ENCODE measurements at places on chromosomes 4 and X. TPM values are rescaled to one million over a fixed set of nuclear protein-coding genes. Genes with fewer than 3 reads are reported as not detected.

DNA sequence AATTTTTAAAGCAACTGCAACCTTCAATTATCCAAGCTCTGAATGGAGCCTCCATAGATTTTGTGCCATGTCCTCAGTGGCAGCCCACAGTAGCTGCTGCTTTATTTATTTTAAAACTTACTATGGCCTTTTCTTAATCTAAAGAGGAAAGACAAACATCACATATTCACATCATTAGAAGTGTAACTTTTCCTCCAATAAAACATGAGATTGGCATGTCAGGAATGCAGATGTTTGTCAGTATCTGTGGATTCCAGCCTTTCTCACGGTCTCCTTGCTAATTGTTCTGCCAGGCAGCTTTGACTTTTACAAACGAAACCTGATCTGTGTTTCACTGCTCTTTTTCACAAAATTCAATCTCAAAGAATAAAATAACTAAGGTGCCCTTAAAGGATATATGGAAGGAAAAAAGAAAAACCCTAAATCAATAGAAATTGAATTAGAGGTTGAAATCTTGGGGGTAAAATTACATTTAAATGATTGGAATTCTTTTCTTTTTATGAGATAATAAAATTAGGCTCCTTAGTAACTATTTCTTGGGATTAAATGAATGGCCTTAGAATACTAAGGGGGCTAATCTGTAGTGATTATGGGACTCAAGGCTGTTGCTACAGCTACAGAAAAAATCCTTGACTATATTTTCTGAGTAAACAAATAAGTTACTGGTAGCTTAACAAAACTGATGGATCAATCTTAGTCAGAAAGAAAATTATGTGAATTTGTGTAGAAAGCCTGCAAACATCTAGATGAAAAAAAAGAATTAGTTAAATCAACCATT is 151.3 kb downstream of the RTL9 start:
- no peak for DNase-seq

GRCh38 chr4:171266671-171267070 is 546.5 kb upstream of the GALNTL6 start:
- DNase-seq = no peak

DNA sequence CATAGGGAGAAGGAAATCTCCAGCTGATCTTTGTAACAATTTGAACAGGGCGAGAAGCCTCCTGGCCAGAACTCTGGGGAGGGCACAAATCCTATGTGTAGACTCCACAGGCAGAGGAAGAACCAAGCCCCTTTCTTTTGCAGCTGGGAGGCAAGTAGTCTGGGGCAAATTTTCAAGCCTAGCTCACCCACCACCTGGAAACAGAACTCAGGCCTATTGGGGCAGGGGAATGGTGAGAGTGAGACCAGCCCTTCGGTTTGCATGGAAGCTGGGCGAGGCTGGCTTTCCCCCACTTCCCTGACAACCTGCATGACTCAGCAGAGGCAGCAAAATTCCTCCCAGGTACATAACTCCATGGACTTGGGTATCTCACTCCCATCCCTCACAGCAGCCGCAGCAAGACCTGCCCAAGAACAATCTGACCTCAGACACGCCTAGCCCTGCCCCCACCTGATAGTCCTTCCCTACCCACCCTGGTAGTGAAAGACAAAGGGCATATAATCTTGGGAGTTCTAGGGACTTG is 138.2 kb downstream of the EMCN start:
- no peak for DNase-seq

DNA sequence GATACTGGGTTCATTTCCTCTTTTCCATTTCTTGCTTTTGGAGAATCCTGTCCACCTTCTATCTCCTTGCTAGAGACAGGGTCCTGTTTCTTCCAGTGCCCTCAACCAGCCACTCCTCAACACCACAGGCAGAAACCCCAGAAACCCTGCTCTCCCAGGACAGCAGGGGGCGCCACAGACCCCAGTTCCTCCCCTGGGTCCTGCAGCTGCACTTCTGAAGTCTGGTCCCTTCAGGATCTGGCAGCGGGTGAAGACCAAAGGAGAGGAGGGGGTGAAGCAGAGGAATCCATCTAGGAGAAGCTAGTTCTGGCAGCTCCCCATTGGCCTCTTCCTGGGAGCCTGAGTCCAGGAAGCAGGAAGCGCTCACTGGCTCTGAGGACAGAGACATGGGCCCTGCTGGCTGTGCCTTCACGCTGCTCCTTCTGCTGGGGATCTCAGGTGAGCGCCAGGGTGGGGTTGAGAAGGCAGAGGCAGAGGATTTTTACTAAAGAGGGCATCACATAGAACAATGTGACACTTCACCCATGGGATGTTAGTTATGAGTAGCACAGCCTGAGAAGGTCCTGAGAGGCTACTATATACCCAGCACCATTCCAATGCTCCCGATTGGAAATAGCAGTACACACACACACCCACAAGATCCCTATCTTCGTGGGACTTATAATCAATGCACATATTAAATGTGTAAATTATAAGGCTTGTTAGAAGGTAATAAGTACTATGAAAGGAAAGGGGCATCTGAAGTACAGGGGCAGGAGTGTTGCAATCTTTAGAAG is at the start of gene PRSS48:
PRSS48 (plus strand) TSS at position 375 of the 776 bp plus-strand sequence; CDS start at position 387, 12 bp downstream.
- peak; percentile 76 for DNase-seq

DNA sequence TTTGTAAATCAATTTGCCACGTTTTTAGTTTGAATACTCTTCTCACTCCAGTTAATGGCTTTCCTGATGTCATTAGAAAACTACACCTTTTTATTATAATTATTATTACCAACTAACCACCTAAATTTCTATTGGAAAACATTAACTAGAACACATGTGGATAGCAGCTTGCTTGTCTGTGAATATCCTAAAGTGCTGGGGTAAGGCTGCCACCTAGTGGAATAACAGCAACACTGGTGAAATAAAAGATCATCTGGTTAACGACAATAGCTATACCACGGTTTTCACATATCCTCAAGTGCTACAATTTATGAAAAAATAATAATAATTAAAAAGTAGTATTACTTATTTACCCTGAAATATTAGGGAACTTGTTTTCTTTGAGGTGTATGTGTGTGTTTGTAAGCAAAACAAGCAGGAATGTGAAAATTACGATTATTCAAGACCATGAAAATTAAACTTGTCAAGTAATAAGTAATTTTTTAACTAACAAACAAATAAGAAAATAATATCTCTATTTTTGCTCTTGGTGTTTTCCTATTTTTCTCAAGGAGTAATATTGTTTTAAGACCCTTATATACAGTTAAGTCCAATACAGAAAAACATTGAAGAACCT is 130.1 kb upstream of the TECRL start:
- no peak for DNase-seq

DNA sequence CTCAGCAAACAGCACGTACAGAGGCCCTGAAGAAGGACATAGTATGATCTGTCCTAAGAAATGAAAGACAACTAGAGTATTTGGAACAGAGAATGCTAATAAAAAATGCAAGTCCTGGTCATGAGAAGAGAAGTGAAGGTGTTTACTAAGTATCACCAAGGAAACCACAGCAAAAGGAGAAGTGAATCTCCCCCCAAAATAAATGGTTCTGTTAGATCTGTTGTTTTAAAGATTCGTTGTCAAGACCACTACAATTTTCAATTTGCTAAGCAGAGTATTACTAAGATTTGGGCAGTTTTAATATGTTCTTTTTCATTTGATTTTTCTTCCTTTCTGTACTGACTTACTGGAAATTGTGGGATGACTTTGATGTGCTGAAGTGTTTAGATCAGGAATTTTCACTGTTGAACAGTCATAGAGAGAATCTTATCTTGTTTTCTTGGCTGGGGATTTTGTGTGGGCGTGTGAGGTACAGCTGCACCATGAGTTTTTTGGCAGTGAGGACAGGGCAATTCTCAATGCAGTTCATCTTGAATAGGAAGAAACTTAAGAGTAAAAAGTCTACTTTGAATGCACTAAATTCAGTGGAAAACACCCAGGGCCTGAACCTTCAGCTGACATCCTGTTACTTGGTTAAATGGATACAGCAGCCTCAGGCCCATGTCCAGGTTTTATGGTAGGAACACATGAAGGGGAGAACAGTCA is 132.2 kb downstream of the STIM2 start:
- no peak for DNase-seq

GRCh38 chr4:96093057-96093456 is 253.2 kb downstream of the PDHA2 start:
- DNase-seq = no peak

DNA sequence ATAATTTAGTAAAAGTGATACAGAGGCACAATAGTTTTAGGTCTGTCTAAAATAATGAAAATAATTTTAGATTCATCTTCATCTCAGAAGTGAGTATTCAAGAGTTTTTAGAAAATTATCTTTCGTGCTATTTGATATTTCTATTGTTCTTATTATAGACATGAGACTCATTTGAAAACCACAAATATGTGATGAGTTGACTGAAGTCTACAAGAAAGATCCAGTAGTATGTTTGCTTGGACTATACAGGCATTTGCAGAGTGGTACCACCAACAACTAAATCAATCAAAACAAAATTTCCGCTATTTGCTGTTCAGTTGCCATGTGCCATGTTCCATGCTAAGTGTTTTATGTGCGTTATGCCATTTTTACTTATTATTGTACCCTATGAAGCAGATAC is 1318.5 kb downstream of the STIM2 start:
- no peak for DNase-seq

Gene OPRPN
- total RNA-seq = not detected

Gene ADGRG4
- total RNA-seq = 1.2 TPM

Gene RS1
- not detected for total RNA-seq

Gene MAPK10
- total RNA-seq = 7.9 TPM

Data from type B pancreatic cell (in vitro differentiated cells).